ENCODE measurements at places on chromosomes 4 and X. TPM values are rescaled to one million over a fixed set of nuclear protein-coding genes. Genes with fewer than 3 reads are reported as not detected.

DNA sequence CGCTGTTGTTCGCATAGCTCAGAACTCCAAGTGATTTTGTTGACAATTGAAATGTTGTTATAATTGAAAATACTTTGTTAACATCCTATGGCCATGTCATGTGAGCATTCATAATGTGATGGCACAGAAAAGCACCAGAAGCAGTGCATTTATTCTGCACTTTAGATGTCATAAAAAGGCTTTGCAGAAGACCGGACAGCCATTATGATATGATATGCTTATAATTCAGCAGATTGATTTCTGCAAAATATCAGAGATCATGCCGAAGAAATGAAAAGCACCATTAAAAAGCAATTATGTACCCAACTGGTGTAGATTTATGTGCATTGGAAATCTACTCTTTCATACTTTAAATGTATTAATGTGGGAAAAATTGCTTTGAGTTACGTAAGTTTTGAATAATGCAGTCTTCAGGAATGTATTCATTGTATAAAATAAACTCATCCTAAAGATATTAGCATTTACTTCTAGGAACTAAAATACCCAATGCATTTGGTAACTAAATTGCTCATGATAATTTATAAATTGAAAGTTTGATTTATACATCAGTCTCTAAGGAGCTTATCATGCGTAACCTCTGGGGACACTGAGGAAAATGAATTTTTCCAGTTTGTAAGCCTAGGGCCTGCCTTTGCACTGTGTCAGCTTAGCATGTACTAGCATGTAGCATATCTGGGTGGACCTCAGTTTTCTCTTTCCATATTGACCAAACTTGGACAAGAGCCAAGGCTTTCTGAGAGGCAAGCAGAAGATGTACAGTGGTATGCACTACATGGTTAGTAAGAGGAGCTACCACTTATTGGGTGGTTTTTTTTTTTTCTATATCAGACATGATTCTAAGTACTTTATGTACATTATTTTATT is 43.6 kb downstream of the TLR10 start:
- no peaks in the 10 kb centered on the region for H3K4me1 ChIP-seq
- H3K36me3 ChIP-seq: no peaks in the 10 kb centered on the region
- ATAC-seq: no peak

DNA sequence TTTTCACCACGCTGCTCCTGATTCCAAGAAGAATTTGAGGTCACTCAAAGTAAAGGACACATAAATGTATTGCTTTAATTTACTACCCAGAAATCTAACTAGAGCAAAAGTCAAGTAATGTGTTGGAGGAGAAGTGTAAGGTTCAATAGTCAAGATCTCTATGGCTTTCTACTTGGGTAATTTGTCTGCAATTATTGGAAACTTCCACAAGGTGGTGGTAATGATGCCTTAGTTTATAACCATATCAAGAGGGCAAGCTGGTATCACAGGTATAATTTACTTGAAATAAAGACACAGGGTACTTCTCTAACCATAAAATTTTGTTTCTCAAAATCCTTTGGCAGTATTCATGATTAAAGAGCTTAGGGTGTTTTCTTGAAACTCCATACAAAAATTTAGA is 10.2 kb upstream of the GRIA3 start:
- no peaks in the 10 kb centered on the region for H3K4me1 ChIP-seq
- H3K27me3 ChIP-seq: no peaks in the 10 kb centered on the region
- H3K4me3 ChIP-seq: no peak overlapping the region
- H3K27ac ChIP-seq: no peak overlapping the region

- H3K4me1 ChIP-seq: no peaks in the 10 kb centered on the region
- H3K27me3 ChIP-seq: no peaks in the 10 kb centered on the region
- no peak overlapping the region for H3K27ac ChIP-seq
Measured at GRCh38 chr4:122423246-122423645, 33.3 kb downstream of the IL2 start.

DNA sequence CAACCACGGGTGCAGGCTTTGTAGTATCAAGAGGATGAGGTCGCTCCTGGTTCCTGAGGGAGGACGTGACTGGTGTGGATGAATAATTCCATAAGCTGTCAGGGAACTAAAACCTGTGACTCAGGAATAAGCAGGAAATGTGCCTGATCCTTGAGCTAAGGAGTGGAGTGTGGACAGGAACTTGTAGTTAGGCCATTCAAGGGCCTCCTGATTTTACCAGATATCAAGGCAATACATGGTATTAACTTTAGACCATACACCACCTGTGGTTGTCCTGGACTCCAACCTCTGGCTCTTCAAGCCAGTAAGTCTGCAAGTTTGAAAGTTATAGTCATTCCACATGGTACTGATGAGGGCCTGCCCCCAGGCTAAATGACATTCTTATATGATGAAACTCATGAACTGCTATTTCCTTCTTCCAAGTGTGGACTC is 12.1 kb upstream of the ING2 start:
- peaks cover 16% of the 10 kb centered on the region for H3K36me3 ChIP-seq
- no peaks in the 10 kb centered on the region for H3K4me1 ChIP-seq
- H3K27ac ChIP-seq: no peak overlapping the region
- H3K4me3 ChIP-seq: no peak overlapping the region
- no peaks in the 10 kb centered on the region for H3K27me3 ChIP-seq

DNA sequence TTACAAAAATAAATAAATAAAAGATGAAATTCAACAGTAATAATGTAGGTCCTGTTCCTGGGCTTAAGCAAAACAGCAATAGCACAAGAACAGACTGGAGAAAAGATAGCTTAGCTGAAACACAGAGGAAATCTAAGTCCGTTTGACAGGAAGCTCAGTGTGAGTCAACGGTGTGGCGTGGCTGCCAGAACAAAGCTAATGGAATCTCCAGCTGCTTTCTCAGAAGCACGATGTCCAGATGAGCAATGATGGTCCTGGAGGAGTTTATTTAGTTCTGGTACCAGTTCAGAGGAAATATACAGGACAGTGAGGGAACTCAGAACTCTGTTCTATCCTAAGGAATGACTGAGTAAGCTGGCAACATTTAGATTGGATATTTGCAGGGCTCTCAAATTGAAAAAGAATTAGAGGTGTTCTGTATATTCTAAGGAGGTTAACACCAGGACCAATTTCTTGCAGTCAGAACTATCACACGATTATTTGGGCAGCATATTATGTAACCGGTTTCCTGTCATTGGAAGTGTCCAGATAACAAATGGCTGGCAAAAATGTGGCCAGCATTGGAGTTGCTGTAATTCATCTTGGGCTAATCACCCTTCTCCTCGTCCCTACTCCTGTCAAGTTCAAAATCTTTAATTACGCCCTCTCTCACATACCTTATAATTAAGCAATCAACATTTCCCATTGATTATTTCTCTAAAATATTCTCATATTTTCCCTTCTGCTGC is 12.7 kb downstream of the GAB3 start:
- H3K4me1 ChIP-seq: peaks cover 38% of the 10 kb centered on the region
- H3K4me3 ChIP-seq: peak overlapping the region; percentile 70
- peak; percentile 53 for ATAC-seq
- peak overlapping the region; percentile 85 for H3K27ac ChIP-seq
- no peaks in the 10 kb centered on the region for H3K27me3 ChIP-seq

DNA sequence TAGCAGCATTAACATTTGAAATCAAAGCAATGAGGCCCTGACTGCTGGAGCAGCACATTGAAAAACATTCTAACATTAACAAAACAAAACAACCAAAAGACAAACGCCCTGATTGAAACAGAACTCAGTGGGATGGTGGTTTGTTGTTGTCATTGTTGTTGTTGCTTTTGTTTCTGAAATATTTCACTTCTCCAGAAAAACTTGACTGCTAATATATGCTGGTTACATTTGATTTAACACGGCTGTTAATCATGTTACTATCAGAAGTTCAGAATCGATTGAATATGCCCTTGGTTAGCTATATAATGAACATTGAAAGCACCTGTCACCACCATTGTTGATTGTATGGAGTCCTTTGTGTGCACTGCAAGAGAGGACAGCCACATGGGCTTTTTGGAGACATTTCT is 790.4 kb upstream of the GALNTL6 start:
- no peaks in the 10 kb centered on the region for H3K36me3 ChIP-seq
- no peak overlapping the region for H3K27ac ChIP-seq
- no peak for ATAC-seq
- no peaks in the 10 kb centered on the region for H3K4me1 ChIP-seq

- no peak overlapping the region for H3K27ac ChIP-seq
- no peak for ATAC-seq
- no peaks in the 10 kb centered on the region for H3K4me1 ChIP-seq
- H3K36me3 ChIP-seq: no peaks in the 10 kb centered on the region
Measured at GRCh38 chr4:86218746-86219473, 140.9 kb downstream of the MAPK10 start.

DNA sequence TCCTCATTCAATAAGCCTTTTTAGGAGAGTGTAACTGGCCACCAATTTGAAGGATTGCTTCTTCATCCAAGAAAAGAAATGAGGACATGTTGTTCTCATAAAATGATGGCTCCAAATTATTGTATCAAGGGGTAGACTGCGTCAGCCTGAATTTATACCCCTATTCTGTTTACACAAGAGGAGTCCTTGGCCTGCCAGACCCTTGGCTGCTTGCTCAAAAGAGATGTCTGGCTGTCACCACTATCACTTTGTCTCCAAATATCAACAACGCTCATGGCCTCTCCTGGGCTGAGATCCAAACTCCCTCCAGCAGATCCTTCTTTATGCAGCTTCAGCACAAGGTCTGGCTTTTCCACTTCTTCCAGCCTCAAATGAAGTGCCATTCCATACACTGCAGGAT is 127.9 kb downstream of the OR13H1 start:
- no peak for ATAC-seq
- no peaks in the 10 kb centered on the region for H3K36me3 ChIP-seq
- no peaks in the 10 kb centered on the region for H3K27me3 ChIP-seq
- no peaks in the 10 kb centered on the region for H3K4me1 ChIP-seq

DNA sequence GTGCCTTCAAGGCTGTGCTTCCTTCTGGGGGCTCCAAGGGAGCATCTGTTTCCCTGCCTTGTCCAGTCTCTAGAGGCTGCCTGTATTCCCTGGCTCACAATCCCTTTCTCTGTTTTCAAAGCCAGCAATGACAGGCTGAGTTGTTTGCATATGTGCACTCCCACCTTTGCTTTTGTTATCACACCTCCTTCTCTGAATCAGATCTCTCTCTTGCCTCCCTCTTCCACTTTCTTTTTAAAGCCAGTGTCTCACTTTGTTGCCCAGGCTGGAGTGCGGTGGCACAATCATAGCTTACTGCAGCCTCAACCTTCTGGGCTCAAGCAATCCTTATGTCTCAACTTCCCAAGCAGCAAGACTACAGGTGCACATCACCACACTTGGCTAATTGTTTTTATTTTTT is 37.1 kb upstream of the LEF1 start:
- no peaks in the 10 kb centered on the region for H3K36me3 ChIP-seq
- H3K4me3 ChIP-seq: no peak overlapping the region
- peaks cover 5% of the 10 kb centered on the region for H3K4me1 ChIP-seq
- ATAC-seq: peak; percentile 62

- peak; percentile 39 for ATAC-seq
- H3K27ac ChIP-seq: no peak overlapping the region
- no peaks in the 10 kb centered on the region for H3K4me1 ChIP-seq
- no peaks in the 10 kb centered on the region for H3K27me3 ChIP-seq
- H3K4me3 ChIP-seq: no peak overlapping the region
Measured at GRCh38 chr4:110211007-110211769, 12.8 kb upstream of the ELOVL6 start.

GRCh38 chr4:8727546-8728510 is 135.3 kb downstream of the CPZ start:
- H3K4me3 ChIP-seq: no peak overlapping the region
- peaks cover 5% of the 10 kb centered on the region for H3K27me3 ChIP-seq
- no peak overlapping the region for H3K27ac ChIP-seq
- peaks cover 5% of the 10 kb centered on the region for H3K4me1 ChIP-seq

DNA sequence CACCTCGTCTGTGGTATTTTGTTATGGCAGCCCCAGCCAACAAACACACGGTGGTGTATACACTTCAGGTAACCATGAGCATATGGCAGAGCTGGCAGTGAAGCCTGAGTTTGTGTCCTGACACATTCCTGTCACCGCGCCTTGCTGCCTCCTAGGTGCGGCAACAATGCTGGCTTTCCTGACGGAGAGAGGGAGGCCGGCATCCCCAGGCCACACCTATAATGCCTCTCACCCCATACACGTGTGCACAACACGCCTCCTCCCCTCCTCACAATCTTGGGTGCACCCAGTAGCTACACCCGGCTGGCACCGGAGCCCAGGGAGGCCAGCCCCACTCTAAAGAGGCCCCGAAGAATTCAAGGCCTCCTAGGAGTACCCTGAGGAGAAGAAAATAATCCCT is 158.5 kb downstream of the NSUN7 start:
- H3K36me3 ChIP-seq: peaks cover 7% of the 10 kb centered on the region
- peaks cover 4% of the 10 kb centered on the region for H3K27me3 ChIP-seq
- peaks cover 17% of the 10 kb centered on the region for H3K4me1 ChIP-seq
- peak overlapping the region; percentile 80 for H3K4me3 ChIP-seq

DNA sequence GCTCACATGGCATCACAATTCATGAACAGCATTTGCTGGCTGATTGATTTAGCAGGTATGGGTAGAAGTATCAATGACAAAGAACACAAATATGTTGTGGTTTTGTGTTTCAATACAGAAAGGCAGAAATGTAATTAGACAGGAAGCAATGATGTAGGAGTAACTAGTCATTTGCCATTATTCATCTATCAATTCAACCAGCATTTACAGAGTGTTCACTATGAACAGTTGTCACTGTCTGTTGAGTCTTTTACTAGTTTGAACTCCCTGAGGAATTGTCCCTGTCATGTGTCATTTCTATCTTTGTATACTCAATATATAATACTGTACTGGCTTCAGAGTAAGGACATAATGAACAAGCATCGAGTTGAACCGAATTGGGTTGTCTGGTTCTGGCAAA is 51.5 kb upstream of the ARHGAP24 start:
- no peaks in the 10 kb centered on the region for H3K4me1 ChIP-seq
- no peak for ATAC-seq
- H3K36me3 ChIP-seq: no peaks in the 10 kb centered on the region

DNA sequence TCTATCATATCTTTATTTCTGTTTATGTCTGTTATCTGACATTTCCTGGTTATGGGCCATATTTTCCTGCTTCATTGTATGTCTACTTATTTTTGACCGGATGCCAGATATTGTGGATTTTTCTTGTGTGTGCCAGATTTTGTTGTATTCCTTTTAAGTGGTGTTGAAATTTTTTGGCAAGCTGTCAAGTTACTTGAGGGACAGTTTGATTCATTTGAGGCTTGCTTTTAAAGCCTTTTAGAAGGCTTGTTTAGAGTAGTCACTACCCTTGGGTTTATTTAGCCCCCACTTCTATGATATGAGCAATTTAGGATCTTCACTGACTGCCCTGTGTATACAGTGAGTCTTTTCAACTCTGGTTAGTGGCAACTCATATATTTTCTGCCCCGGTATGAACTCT is 29.2 kb upstream of the NPY2R start:
- ATAC-seq: no peak
- no peaks in the 10 kb centered on the region for H3K36me3 ChIP-seq
- H3K4me3 ChIP-seq: no peak overlapping the region
- no peak overlapping the region for H3K27ac ChIP-seq
- peaks cover 2% of the 10 kb centered on the region for H3K27me3 ChIP-seq

AR gene
- total RNA-seq: not detected

PAGE2B gene
- total RNA-seq: 1.1 TPM

XKRX gene
- total RNA-seq: 0.13 TPM

Data from activated T-helper 17 cell treated with anti-CD3 and anti-CD28 coated beads, Interleukin-2, amount 50 U/mL, for 72 hours (primary cell).